ENCODE measurements at places on chromosomes 13 and 19.

- DNase-seq = peak; percentile 4
Measured at GRCh38 chr13:112902101-112902651, 66.8 kb upstream of the MCF2L start.

- peak; percentile 2 for DNase-seq
Measured at GRCh38 chr13:36096461-36097416, 34.4 kb downstream of the DCLK1 start.

DNA sequence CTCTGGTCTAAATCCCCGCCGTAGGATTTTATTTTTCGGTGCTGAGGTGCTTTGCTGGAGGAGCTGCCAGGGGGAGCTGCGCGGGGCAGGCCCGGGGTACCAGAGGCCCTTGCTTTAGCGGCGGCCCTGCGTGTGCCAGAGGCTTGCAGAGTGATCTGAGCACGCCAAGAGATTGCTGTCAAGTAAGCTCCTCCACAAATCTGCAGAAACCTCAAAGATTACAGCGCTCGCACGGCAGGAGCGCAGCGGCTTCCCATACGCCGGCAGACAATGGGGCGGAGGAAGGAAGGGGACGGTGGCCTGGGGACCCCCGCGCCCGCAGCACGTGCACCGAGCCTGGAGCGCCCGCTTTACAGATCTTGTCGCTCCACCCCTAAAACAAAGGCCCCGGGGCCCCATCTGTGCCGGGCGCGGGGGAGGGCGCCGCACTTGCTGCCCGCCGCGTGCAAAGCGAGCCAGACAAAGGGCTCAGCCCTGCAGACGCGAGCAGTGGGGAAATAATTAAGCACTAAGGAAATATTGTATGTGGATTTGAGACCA is 9.1 kb upstream of the C19orf12 start:
- peak; percentile 32 for DNase-seq

- DNase-seq = no peak
Measured at GRCh38 chr19:30760014-30760413, 387.8 kb downstream of the ZNF536 start.

GRCh38 chr19:47186446-47187334 is 44.3 kb downstream of the BBC3 start:
- no peak for DNase-seq

GRCh38 chr19:1001538-1002166 is 1.4 kb downstream of the GRIN3B start:
- DNase-seq = no peak

- DNase-seq = no peak
Measured at GRCh38 chr19:32318884-32319520, 26.4 kb upstream of the ZNF507 start.

DNA sequence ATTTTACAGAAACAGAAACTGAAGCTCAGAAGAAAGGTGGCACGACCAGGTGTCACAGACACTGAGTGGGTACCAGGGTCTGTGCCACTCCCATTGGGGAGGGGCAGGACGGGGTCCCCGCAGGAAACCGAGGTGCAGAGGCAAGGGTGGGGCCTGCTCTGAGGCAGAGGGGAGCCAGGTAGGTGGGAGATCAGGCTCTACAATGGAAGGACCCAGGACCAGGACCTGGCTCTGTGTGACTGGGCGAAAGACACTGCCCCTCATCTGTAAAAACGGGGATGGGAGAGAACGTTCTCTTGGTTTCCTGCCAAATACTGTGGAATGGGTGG is 2.8 kb downstream of the PTGIR start:
- DNase-seq = no peak

- peak; percentile 84 for DNase-seq
Measured at GRCh38 chr19:2015608-2015950, at the start of gene BTBD2. TSS of gene BTBD2 (minus strand) at chr19:2015714. CDS start at chr19:2015703, 11 bp downstream.

- DNase-seq = no peak
Measured at GRCh38 chr13:24660023-24660741, 20.0 kb upstream of the ATP12A start.

DNA sequence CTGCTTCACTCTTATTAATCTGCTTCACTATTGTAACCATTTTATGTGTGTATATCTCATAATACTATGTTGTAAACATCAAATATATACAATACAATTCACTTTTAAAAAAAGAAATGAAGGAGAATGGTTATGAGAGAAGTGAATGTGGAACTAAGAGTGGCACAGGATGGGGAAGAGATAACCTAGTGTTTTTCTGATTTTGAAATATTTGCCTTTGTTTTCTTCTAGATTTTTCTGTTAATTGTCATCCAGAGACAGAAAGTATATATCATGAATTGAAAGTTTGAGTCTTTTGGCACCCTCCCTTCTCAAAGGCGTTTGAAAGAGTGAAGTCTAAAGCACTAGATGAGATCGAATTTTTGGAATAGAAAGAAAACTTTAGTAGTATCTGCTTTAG is 2.8 kb downstream of the DNAJC3 start:
- DNase-seq = no peak

DNA sequence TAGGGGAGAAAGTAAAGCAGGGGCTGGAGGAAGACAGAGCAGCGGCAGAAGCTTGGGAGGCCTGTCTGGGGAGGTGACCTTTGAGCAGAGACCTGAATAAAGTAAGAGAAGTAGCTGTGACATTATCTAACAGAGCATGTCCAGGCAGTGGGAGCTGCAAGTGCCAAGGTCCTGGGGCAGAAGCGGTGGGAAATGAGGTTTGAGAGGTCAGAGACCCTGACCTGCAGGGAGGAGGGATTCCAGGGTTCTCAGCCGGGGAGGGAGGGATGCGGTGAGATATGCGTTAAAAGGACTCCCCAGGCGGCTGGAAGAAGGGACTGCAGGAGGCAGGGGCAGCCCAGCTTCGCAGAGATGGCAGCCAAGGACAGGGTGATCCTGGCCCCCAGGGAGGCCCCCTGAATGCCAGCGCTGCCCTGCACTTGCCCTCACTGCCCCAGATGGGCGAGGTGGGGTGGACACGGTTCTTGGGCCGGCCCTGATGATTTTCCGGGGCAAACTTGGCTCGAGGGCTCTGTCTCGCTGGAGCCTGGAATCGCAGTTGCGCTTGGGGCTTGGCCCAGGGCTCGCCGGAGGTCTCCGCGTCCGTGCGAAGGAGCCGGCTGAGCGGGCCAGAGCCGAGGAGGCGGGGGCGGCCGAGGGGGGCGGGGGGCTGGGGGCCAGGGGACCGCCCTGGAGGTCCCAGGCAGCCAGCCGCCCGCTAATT is 3.2 kb downstream of the CRLF1 start:
- peak; percentile 32 for DNase-seq

DNA sequence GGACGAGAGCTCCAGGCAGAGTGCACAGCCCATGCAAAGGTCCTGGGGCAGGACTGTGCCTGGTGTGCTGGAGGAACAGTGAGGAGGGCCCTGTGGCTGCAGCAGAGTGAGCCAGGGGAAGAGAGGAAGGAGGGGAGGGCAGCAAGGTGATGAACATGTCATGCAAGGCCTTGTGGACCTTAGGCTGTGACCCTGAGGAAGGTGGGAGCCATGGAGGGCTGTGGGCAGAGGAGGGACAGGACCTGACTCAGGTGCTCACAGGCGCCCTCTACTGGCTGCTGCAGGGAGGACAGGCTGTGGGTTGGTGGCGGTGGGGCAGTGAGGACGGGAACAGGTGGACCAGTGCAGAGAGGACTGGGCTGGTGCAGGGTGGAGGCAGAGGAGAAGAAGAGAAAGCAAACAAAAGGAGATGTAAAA is 170.3 kb downstream of the PTPRS start:
- no peak for DNase-seq

DNA sequence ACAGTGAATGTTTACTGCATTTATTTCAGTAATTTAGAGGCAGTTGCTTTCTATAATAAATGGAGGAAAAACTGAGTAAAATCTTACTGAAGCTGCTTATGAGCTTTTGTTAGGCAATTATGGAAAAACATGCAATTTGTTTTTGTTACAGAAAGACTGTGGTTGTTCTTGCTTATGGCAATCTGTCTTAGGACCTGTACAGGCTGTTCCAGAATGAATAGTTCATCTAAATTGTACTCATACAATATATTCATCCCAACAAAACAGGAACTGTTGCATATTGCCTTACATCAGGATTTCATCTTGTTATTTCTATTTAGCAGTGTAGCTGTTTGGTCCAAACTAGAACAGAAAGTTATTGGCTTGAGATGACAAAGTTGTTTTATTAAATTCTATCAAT is 199.2 kb downstream of the NALCN start:
- DNase-seq = no peak

GRCh38 chr13:67791047-67791446 is 560.9 kb upstream of the PCDH9 start:
- DNase-seq = peak; percentile 6

DNA sequence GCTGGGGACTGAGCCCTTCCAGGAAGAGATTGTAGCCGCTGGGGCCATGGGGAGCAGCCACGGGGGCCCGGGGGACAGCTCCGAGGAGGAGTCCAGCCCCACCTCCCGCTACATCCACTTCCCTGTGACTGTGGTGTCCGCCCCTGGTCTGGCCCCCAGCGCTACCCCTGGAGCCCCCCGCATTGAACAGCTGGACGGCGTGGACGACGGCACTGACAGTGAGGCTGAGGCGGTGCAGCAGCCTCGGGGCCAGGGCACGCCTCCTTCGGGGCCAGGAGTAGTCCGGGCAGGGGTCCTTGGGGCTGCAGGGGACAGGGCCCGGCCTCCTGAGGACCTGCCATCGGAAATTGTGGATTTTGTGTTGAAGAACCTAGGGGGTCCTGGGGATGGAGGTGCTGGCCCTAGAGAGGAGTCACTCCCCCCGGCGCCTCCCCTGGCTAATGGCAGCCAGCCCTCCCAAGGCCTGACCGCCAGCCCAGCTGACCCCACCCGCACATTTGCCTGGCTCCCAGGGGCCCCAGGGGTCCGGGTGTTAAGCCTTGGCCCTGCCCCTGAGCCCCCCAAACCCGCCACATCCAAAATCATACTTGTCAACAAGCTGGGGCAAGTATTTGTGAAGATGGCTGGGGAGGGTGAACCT is 9.6 kb downstream of the IGFLR1 start:
- no peak for DNase-seq

DNA sequence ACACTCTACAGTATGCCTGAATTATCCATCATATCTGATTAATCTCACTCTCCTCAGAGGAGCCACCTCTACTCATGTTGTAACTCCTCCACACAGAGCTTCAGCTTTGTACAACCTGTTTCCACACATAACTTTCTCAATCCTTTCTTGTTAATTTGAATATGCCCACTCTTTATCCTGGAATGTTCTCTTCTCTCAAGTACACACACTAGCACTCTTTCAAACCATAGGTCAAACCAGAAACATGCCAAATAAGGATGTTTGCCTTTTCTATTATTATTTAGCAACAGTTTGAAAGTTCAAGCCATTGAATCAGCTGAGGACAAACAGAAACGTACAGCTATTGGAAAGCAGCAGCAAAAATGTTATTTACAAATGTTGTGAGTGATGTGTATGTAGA is 110.3 kb downstream of the MIPEP start:
- DNase-seq = peak; percentile 92

DNA sequence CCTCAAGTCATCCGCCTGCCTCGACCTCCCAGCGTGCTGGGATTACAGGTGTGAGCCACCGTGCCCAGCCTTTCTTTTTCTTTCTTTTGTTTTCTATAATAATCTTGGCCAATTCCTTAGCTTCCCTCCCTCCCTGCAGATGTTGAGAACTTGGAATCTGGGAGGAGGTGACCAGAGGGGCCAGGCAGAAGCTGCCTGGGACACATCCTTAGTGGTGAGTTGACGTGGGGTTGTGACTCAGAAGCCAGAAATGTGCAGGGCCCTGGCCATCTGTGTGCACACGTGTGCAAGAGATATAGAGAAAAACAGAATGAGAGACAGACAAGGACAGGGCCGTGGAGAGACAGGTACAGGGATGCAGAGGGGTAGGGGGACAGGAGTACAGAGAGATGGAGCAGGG is 154.3 kb downstream of the SIPA1L3 start:
- peak; percentile 71 for DNase-seq

GRCh38 chr19:46520616-46521015 is 24.9 kb upstream of the PNMA8B start:
- DNase-seq = no peak

DNA sequence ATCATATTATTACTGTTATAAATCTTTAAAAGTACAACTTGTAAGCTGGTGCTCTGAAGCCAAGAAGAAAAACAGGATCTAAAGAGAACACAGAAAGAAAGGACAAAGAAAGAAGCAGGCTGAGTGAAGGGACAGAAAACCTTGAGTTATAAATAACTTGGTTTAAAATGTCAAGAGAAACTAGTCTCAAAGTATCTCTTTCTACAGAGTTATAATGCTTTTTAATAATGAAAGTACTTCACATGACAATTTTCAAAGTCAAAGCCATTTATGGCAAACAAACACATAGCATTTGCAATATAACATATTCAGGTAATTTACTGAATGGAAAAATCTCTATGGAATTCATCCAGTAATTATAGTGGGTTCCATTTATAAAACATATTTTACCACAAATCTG is 33.4 kb downstream of the CAB39L start:
- DNase-seq = no peak

DNA sequence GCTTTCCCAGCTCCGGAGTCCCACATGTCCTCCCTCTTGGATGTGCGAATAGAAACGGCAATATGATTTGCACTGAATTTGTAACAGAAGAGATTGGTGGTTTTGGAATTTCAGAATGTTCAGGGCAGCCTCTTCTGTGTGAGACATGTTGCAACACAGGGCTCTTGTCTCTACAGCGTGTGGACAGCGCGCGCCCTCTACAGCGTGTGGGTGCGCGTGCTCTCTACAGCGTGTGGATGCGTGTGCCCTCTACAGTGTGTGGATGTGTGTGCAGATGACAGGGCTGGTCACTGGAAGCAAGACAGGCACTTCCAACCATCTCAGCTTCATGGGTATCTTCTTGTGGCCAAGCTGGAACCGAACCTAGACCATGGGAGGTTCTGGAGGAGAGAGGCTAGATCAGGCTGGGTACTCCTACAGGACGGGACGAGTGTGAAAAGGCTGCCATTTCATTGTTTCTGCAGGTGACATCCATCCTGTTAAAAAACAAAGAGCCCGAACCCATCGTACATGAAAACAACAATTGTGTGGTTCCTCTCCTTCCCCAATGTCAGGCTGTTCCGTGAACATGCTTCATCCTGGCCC is 78.4 kb downstream of the TEX29 start:
- DNase-seq = no peak

DNA sequence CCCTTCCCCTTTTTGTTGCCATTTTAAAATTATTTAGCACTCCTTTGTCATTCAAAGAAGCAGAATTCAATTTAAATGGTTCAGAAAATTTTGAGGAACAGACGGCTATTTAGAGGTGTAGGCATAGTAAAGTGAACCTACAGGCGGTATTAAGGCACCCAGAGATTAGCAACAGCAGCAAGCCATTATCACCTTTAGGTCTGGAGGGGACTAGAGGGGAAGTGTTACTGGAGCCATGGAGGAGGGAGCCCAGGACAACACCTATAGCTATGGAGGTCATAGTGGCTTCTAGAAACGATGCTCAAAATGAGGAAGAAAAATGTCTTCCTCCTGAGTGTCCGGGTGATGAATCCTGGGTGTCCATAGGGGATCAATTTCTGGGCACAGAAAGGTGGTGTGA is 25.8 kb upstream of the MBNL2 start:
- DNase-seq = no peak

DNA sequence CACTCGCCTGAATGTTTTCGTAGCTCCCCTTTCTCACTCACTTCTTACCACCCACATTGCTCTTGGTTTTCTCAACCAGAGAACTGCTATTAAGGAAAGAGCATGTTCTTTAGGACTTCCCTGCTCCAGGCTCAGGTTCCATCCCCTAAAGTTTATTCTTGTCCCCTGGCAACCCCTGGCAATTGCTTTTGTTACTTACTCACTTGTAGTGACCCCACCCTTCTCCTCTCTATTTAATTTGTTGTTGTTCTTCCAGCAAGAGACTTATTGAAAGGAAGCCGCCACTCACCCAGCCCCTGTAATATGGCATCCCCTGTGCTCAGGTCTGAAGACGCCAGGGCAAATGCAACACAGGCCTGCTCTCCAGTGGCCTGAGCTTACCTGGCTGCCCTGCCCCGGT is 233.7 kb upstream of the SOX21 start:
- no peak for DNase-seq

Measured in fibroblast of lung (primary cell).